ENCODE measurements at places on chromosomes 5 and 9.

- no peak for DNase-seq
Observed at GRCh38 chr5:151476016-151476415, 28.6 kb downstream of the SLC36A1 start.

DNA sequence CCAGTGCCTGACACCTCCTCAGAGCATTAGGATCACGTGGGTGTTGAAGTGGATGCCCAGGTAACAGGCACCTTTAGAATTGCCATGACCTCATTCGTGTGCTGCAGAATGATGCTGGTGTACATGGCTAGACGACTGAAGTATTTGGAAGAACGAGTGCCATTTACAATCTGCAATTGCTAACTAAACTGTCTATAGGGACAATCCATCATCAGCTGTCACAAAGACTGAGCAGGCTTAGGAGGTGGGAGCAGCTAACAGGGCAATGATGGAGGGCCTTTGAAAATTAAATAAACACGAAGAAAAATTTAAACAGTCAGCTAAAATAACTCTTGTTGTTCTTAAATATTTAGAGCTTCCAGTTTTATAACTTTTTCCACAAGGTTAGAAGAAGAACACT is 375.8 kb downstream of the GADD45G start:
- no peak for DNase-seq

- DNase-seq, result no peak
Observed at GRCh38 chr5:456351-457194, 13.6 kb downstream of the EXOC3 start.

GRCh38 chr5:18881615-18882014 is 1106.4 kb downstream of the CDH18 start:
- no peak for DNase-seq

GRCh38 chr5:74079971-74080556 is 454.1 kb downstream of the ARHGEF28 start:
- DNase-seq, result no peak

DNA sequence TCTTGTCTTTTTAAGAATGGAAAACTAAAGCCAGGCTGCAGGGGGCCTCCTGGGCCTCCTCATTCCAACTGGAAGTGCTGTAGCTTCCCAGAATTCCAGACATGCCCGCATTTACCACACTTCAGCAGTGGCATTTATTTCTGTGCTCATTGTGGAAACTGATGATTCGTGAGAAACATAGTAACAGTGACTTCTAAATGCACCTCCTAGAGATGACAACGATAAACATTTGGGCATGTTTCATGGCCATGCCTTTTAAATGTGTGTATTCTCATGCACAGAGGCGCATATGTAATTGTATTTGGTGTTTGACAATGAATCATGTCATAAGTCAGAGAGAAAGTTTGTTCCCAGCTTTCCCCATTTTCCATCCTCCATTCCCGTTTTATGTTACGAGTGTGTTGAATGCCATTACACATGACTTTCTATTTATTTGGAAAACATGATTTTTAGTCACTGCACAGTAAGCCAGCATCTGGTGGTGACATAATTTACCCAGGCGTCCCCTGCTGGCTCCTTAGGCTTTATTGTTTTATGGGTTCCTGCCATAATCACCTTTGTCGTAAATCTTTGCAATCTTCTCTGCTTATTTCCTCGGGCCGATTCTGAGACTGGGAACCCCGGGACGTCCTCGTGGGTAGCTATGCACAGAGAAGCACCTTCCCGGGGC is 68.8 kb upstream of the FCN2 start:
- DNase-seq, result no peak

- DNase-seq, result no peak
Observed at GRCh38 chr5:134451936-134452505, 40.3 kb upstream of the CDKN2AIPNL start.

GRCh38 chr5:56480705-56481427 is 247.7 kb upstream of the ANKRD55 start:
- peak; percentile 16 for DNase-seq

- DNase-seq, result no peak
Observed at GRCh38 chr9:93225417-93225816, 41.5 kb downstream of the WNK2 start.
